Activated T-cell treated with anti-CD3 and anti-CD28 coated beads, Interleukin-2, amount 50 U/mL, for 72 hours (primary cell): ENCODE measurements at places on chromosomes 3 and 15. TPM values are rescaled to one million over a fixed set of nuclear protein-coding genes. Genes with fewer than 3 reads are reported as not detected.
A peak's percentile ranks its signal among the peaks of the same experiment; 100 is the strongest.

- DNase-seq: no peak
Measured at GRCh38 chr3:156037356-156037755, 83.0 kb upstream of the KCNAB1 start.

- peak; percentile 26 for DNase-seq
Measured at GRCh38 chr15:53586799-53587198, 172.7 kb downstream of the WDR72 start.

- DNase-seq: no peak
Measured at GRCh38 chr3:70640481-70640880, 328.0 kb upstream of the MDFIC2 start.

GRCh38 chr3:66567077-66567476 is 66.3 kb upstream of the LRIG1 start:
- DNase-seq: no peak

DNA sequence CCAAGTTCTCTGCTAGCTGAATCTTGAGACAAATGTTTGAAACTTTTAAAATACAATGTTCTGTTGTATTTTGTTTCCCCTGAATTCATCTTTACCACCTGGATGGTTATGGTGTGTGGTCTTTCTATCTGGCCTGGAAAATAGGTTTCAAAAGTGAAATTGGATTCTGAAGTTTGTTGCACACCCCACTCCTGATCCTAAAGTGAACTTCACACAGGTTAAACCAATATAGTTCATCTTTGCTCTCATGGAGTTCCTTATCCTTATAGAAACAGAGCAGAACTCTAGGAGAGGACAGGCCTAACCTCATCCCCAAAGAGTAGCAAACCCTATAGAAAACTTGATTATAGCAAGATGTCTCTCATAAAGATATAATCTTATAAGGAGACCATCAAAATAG is 179.4 kb upstream of the BCL6 start:
- DNase-seq: no peak

The GOLGA6D gene
- not detected for total RNA-seq

DNA sequence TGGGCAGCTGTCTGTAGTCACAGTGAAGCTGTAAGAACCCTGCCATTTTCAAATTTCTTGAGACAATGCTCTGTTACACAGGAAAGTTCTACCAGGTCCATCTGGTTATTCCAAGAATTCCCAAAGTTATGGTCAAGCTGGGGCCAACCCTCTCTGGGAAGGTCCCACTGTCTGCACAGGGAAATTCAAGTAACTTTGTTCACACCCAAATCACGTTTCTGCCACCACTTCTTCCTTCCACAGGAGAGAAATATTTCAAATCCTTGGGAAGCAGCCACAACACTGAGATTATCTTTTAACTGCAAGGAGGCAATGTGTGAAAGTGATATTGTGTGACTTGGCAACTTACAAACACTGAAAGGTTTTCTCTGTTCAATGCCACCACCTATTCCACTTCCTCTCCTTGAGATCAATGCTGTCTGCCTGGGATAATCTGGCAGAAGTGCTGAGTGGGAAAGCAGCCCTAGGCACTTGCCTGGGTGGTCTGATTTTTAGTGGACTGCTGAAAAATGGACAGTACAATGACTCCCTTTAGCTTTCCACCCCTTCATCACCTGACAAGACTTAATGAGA is 5.6 kb downstream of the SCAMP2 start:
- DNase-seq: no peak

The AHSG gene
- 0.14 TPM for total RNA-seq

The SPATA12 gene
- total RNA-seq: not detected

DNA sequence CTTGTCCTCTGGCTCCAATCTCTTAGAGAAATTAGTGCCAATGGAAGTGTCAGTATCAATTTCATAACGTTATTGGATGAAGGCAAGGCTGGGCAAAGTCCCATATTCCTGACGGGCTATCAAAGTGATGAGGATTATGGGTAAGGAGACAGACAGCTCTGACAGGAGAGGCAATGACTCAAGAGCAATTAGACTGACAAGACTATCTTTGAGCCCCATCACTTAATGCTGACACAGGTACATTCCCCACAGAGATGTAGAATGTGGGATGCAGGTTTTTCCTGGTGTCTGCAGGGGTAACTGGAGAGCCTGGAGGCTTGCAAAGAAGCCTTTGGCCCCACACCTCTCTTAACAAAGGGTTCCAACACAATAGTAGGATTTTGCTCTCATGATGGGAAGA is 208.3 kb downstream of the NTRK3 start:
- DNase-seq: no peak

DNA sequence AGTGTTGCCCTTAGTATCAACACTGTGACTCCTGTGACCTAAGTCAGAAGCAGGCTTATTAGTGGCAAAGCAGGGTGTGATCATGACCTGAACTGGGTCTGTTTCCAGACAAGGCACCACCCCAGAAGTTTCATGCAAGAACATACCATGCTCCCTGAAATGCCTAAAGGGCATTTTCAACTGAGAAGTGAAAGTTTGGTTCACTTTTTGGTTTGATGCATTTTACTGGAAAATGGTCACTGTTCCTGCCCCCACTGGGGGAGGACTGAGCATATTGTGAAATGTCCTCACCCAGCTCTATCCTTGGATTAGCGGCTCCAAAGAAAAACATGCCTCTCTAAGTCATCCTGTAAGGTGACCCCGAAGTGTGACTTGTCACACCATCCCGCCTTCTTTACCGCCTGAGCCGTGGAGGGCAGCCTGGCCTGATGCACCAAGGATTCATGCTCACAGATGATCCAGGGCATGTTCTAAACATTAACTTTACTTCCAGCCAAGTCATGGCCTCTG is 3.1 kb upstream of the FAM240A start:
- no peak for DNase-seq

DNA sequence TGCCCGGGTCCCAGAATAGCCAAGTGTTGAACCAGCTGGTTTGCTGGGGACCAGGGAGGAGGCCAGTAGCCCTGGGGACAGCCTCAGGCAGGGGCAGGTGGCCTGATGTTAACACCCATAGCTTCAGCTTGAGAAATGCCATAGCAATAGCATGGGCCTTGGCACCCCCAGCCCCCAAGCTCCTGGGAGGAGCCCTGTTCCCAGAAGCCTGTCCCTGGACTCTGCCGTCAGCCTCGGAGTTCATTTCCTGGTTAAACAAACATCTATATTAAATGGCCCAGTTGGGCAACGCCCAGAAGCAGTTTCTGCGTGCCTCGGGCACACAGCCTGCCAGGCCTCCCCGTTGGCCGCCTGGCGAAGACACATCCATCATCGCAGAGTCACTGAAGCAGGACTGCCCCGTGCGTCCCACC is 58.2 kb downstream of the FGD5 start:
- DNase-seq: no peak

The CCDC54 gene
- total RNA-seq: not detected

DNA sequence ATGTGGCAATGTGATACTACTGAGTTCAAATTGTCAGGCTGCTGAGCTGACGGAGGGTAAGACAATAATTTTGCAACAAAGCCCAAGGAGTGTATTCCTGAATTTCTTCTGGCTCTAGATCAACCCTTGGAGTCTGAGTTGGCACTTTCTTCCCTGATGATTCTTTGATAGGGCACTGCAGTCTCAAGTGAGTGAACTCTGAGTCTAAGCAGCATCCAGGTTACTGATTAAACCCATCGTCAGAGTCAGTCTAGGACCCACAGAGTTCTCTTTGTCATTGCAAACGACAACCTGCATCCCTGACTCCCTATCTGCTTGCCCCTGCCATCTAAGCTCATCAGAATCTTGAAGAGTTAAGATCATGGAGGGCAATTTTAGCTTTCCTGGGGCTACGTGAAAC is 58.6 kb downstream of the MME start:
- DNase-seq: no peak

The XCR1 gene
- total RNA-seq: not detected

The HCLS1 gene
- 236 TPM for total RNA-seq

The SNURF gene
- 7.5 TPM for total RNA-seq

The SLC28A1 gene
- total RNA-seq: not detected

The CCRL2 gene
- 2.5 TPM for total RNA-seq

GRCh38 chr3:134483195-134483900 is 2.4 kb downstream of the ANAPC13 start:
- no peak for DNase-seq

DNA sequence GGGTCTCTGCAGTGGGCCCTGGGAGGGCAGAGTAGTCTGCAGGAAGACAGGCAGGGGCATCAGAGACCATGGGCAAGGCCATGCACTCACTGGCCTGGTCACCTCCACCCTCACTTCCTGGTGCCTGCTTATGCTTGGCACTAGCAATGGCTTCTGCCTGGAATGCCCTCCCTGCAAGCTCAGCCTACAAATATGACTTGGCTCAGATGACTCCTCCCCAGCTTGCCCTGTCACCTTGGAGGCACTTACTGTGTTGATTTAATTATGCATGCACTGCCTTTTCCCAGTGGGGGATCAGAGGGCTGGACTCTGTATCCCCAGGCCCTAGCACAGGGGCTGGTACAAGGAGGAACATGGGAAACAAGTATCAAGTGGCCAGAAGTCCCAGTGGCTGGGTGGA is 7.8 kb downstream of the C3orf18 start:
- no peak for DNase-seq

DNA sequence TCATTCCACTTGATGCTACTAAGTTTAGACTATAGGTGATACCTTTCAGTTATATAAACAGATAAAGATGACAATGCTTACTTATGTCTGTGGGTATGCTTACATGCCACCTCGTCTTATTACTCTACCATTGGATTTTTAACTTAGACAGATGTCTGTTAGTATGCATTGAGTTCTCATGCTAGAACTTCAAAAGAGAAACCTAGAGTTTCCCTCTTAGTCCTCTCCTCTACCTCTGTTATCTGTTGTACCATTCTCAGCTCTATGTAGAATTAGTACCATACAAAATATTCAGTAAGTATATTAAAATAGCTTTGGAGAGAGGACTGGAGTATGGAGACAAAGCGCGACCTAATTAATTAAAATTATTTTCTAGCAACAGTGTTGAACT is 111.3 kb downstream of the BBX start:
- no peak for DNase-seq

DNA sequence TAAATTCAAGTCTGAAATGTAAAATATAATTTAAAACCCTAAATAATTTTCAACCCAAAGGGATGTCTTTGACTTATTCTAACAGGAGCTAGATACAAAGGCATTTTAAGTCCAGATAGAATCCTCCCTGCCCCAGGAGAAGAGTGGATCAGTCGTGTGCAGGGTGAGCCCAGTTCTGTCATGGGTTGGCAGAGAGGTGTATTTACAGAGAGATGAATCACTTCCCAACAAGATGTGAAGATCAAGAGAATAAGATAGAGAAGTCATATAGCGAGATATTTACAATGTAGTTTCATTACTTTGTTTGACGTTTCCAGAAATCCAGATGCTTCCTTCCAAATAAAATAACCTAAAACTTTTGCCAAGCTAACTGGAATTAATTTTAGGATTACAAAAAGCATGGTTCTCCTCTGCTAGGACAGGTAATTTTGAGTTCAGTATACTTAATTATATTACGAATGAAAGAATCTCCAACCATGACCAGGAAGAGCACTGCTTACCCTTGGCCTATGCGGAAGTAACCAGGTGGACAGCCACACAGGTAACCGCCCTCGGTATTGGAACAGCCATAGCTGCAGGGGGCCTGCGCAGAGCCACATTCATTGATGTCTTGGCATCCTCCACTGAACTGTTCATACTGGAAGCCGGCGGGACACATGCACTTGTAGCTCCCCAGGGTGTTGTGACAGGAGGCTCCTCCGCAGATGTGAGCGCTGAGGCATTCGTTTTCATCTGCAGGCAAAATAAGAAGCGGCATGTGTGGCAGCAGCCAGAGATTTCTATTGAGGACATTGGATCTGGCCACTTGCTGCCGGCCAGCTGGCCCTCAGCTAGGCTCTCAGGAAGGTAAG is 84.0 kb downstream of the DUT start:
- DNase-seq: no peak

DNA sequence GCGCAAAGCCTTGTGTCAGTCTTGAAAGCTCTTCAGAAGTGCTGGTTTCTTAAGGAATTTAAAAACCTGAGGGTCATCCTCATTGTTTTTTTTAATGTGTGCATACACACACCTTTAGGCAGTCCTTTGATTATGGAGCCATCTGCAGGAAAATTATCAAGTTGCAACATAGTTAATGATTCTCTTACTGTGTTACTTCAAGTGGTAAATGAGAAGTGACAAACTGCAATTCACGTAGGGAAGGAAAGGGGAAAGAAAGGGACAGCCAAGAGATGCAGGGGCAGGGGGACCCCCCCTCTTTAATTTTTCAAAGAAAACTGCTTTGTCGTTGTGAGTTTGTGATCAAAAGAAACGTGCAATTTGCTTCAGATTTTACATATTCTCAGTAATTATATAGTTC is 162.4 kb upstream of the CGNL1 start:
- DNase-seq: no peak

- DNase-seq: no peak
Measured at GRCh38 chr3:62625268-62625667, 249.9 kb downstream of the CADPS start.

GRCh38 chr3:33613041-33613440 is 105.0 kb downstream of the CLASP2 start:
- DNase-seq: no peak

The NANOGP8 gene
- not detected for total RNA-seq

DNA sequence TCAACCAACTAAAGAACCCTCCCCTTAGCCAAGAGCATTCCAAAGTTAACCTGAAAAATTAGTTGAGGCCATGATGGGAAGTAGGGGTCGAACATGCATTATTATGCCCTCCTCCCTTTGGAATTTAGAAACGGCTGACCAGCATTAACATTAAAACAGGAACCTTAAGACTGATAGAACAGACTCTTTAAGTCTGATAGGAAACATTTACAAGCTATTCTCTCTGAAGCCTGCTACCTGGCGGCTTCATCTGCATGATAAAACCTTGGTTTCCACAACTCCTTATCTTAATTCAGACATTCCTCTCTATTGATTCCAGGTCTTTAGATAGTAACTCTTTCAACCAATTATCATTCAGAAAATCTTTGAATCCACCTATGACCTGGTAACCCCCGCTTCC is 331.0 kb downstream of the CGGBP1 start:
- no peak for DNase-seq

The ALS2CL gene
- 1.9 TPM for total RNA-seq

- no peak for DNase-seq
Measured at GRCh38 chr3:79521221-79521848, 246.5 kb downstream of the ROBO1 start.

The CEMIP gene
- total RNA-seq: 0.09 TPM

DNA sequence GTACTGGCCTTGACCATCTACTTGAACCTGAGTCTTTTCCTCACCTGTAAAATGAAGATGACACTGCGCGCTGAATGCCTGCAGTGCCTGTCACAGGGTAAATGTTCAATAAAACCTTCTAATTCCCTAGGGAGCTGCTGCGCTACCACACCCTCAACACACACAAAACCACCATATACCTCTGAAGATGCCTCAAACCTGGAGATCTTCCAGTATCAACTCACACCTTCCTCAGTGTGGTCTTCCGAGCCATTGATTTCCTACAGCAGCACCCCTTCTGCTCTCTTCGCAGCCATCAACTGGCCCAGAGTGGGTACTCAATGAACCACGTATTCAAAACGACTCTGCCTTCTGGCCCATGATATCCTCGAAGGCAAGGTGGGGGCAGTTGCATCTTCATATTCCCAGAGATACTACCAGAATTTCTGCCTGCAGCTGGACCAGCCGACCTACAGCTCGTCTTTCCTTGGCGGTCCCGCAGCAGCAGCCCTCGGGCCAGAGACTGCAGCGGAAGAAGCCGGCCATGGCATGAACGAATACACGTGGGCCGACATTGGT is 695 bp downstream of the RPL32 start:
- peak; percentile 32 for DNase-seq

GRCh38 chr15:77018796-77019505 is 24.0 kb downstream of the PSTPIP1 start:
- no peak for DNase-seq

GRCh38 chr3:159238646-159239045 is 436.8 kb downstream of the MFSD1 start:
- DNase-seq: no peak

- DNase-seq: no peak
Measured at GRCh38 chr15:80558631-80559319, 136.3 kb upstream of the ABHD17C start.

The RPL22L1 gene
- total RNA-seq: 246 TPM
